Small intestine (tissue), 16 donors: ENCODE measurements at places on chromosomes 12 and 14. TPM values are rescaled to one million over a fixed set of nuclear protein-coding genes. Genes with fewer than 3 reads are reported as not detected.

CRIP1 gene
- 71.9 TPM for polyA plus RNA-seq

SCN8A gene
- polyA plus RNA-seq, result not detected

- no peaks in the 10 kb centered on the region for H3K4me1 ChIP-seq
- no peak for DNase-seq
- no peaks in the 10 kb centered on the region for H3K36me3 ChIP-seq
- no peaks in the 10 kb centered on the region for H3K27me3 ChIP-seq
These were observed 42.1 kb upstream of the LIN7A start for GRCh38 chr12:80979816-80980215.

DNA sequence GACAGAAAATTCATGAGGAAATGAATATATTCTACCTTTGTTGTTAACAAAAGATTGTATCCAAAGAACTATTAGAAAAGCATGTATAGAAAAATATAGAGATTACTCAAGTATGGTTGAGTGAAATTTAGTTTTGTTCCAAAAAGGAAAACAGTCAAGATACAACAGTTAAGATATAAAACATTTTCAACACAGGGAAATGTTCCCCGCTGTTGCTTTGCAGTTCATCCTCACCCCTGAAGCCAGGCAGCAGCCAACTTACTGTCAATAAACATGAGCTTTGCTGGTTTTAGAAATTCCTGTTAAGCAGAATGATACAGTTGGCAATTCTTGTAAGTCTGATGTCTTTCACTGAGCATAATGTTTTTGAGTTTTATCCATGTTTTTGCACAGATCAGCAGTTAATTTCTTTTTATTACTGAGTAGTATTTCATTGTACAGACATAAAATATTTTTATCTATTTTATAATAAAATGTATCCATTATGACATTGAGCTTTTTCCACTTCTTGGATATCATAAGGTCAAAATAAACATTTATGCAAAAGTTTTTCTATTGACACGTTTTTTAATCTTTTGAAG, 1.2 kb upstream of the CLEC2B start:
- H3K27ac ChIP-seq, result peak overlapping the region; percentile 81
- H3K27me3 ChIP-seq, result no peaks in the 10 kb centered on the region
- no peaks in the 10 kb centered on the region for H3K4me1 ChIP-seq
- no peaks in the 10 kb centered on the region for H3K36me3 ChIP-seq
- no peak for DNase-seq

DNA sequence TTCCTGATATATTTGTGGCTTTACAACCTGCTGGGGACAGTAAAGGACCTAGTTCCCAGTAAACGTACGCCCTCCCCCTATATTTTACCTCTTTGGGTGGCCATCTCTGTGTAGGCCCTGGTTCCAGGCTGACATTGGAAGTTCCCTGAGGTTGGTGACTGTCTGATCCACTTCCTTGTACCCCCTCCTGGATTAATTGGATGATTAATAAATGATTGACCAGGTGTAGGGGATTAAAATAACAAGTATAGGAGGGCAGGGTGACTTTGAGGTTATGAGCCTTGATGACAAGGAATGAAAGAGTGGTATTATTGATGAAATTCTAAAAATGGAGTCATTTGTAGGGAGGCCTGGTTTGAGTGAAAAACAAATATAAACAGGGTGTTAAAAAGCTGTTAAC, 9.6 kb downstream of the SUSD6 start:
- H3K4me3 ChIP-seq, result no peak overlapping the region
- H3K36me3 ChIP-seq, result no peaks in the 10 kb centered on the region
- H3K27me3 ChIP-seq, result no peaks in the 10 kb centered on the region
- H3K4me1 ChIP-seq, result peaks cover 20% of the 10 kb centered on the region
- DNase-seq, result no peak
